ENCODE measurements at places on chromosomes 13 and 19.

DNA sequence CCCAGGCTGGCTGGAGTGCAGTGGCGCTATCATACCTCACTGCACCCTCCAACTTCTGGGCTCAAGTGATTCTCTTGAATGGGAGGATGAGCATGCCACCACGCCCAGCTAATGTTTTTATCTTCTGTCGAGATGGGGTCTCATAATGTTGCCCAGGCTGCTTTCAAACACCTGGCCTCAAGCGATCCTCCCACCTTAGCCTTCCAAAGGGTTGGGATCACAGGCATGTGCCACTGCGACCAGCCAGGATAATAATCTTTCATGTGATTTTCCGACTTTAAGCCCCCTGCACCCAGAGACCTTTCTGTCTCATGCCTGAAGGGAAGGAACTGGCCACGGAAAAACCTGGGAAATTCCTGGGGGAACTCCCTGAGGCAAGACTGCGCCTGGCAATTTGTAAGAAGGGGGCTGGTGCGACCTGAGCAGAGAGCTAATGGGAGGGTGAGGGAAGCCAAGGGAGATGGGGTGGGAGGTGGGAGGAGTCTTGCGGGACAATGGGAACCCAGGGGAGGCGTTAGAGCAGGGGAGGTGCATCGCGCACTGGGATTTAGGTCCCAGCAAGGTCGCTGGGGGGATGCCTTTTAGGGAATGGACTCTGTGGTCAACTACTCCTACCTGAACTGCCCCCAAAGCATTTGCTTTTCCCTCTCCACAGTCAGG lies 1.2 kb upstream of the CCDC124 start:
- DNase-seq, result peak; percentile 48

DNA sequence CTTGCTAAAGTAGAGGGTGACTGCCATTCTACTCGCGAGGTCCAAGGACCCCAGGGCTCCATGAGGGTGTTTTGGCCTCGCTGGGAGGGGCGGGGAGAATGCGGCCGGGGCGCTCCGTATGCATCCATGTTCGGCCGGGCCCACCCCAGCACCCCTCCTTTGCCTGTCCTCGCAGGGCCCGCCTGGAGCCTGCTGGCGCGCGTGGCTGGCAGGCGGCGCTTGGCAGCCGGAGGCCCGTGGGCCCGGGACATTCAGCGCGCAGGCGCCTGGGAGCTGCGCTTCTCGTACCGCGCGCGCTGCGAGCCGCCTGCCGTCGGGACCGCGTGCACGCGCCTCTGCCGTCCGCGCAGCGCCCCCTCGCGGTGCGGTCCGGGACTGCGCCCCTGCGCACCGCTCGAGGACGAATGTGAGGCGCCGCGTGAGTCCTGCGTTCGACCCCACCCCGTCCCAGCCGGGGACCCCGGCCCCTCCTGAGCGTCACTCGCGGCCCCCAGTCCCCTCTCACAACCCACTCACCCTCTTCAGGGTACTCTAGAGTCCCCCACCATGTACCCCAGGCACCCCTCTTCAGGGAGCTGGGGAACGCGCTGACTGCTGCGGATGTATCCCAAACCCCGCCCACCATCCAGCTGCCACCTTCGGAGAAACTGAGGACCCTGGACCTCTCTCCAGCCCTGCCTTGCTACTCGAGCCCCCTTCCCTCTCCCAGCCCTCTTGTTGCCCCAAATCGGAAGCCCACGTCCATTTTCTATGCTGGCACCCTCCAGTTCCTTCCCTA lies 4.1 kb downstream of the DLL3 start:
- peak; percentile 82 for DNase-seq

DNA sequence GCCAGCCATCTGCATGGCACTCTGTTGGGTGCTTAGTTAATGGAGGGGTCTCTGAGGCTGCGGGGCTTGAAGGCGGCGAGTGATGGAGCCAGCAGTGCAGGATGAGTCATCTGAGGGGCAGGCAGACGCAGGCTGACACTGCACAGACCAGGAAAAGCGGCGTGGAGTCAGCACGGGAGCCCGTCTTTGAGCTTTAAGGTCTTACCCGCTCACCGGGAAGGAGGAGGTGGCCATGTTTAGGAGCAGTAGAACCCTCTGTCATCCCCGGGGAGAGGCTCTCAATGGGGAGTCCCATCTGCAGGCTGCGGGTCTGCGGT lies 13.1 kb downstream of the NAXD start:
- DNase-seq, result no peak

GRCh38 chr19:522726-523125 lies 8.8 kb upstream of the CDC34 start:
- DNase-seq, result no peak

DNA sequence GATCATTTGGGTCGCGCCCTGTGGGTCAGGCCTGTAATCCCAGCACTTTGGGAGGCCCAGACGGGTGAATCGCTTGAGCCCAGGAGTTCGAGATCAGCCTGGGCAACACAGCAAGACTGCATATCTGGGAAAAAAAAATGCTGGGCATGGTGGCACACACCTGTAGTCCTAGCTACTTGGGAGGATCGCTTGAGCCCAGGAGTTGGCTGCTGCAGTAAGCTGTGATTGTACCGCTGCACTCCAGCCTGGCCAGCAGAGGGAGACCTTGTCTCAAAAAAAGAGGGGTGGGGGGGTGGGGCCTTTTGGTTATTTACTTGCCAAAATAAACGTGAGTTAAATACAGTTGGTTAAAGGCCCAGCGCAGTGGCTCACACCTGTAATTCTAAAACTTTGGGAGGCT lies 9.8 kb upstream of the ZNF544 start:
- DNase-seq, result peak; percentile 13

GRCh38 chr19:47247308-47247990 lies 8.9 kb upstream of the CCDC9 start:
- peak; percentile 71 for DNase-seq

- DNase-seq, result no peak
Observed at GRCh38 chr19:30087381-30088138, 145.5 kb downstream of the URI1 start.

GRCh38 chr19:52993342-52994178 lies 20.2 kb upstream of the ERVV-1 start:
- peak; percentile 72 for DNase-seq

DNA sequence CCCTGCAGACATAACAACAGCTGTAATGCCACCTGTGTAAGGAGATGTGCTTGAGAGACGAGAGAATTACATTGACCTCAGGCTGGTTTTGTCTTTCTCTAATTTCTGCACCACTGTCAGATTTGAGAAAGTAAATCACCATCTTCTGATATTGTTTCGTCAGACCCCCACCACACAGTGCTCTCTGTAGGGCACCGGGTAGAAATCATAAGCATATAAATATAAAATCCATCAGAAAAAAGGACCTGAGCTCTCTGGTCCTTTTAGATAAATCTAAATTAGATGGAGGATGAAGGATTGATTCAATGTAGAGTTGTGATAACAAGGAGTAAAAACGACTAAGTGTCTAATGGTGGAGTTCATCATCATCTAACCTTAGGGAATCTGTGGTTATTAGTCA lies 1981.0 kb upstream of the PRR20A start:
- no peak for DNase-seq

- DNase-seq, result no peak
Observed at GRCh38 chr13:23753458-23753857, 135.7 kb downstream of the MIPEP start.

- no peak for DNase-seq
Observed at GRCh38 chr19:55504252-55504603, 16.0 kb downstream of the SSC5D start.

- DNase-seq, result no peak
Observed at GRCh38 chr19:18123819-18124218, 26.2 kb downstream of the MAST3 start.

GRCh38 chr13:26412263-26412662 lies 145.2 kb upstream of the WASF3 start:
- DNase-seq, result no peak

DNA sequence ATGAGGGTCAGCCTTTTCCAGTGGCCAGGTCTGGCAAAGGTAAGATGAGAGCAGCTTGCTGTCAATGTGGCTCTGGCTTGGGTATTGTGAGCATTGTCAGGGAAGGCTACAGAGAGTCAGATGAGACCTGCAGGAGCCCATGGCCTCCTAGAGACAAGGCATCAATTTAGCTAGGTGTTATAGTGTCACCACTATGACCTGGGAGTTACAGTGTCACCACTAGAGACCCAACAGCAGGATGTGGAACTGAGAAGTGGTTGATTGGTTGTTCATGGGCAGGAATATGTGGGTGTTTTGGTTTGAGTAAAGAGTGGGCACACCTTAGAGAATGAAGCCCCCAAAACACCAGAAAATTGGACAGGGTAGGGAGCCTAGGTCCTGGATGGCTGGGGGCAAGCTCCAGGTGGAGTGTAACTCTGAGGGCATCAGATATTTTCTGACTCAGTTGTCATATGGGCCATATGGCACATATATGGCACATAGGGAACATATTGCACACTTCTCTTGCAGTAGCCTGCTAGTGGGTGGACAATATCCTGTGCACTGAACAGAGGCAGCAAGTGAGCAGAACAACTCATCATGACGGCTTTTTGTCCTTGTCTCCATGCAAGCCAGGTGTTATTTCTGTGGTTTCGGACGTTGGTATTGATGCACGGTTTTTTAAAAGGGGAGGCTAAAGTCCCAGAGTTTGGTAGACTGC lies 46.3 kb upstream of the CEACAM21 start:
- DNase-seq, result no peak

- no peak for DNase-seq
Observed at GRCh38 chr13:49772828-49773227, 19.7 kb downstream of the KPNA3 start.

- DNase-seq, result peak; percentile 67
Observed at GRCh38 chr19:13012690-13013608, 17.7 kb downstream of the NFIX start.

DNA sequence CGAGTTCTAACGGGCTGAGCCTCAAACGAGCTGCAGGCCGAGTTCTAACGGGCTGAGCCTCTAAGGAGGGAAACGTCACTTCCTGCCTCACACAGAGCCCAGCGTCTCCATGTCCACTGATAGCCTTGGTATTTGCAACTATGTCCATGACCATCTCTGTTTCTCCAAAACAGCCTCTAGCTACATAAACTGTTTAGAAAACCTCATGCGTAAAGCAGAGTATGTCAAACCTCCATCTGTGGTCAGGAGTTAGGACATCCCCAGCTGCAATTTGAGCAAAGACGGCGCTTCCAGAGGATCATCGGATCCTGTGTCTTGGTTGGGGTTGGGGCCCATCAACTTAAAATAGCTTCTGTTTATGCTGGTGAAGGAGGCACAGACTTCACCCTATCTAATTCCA lies 20.8 kb downstream of the RASA3 start:
- DNase-seq, result no peak
